ENCODE measurements at places on chromosomes 16 and 17.
A peak's percentile ranks its signal among the peaks of the same experiment; 100 is the strongest.

GRCh38 chr16:57794849-57795430 is 7.4 kb downstream of the KIFC3 start:
- DNase-seq = no peak

DNA sequence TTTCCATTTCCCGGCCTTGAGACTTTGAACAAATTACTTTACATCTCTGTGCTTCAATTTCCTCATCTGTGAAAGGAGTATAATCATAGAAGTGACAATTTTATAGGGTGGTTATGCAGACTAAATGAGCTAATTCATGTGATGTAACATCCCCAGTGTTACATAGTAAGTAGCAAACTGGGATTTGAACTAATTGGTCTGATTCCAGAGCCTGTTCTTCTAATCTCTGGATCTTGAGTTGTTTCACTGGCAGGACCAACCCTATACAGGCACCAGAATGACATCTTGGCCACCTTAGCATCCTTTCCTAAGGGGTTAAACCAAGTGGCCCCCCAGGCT is 77.7 kb downstream of the AATF start:
- DNase-seq = no peak

DNA sequence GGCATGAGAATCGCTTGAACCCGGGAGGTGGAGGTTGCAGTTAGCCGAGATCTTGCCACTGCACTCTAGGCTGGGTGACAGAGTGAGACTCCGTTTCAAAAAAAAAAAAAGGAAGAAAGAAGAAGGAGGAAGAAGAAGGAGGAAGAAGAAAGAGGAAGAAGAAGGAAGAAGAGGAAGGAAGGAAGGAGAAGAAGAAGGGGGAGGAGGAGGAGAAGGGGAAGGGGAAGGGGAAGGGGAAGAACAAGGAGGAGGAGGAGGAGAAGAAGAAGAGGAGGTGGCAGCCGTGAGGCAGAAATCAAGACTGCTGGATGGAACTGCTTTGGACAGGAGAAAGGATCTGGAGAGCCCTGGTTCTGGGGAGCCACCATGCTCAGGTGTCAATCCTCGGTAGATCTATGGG is 29.7 kb upstream of the PEMT start:
- DNase-seq = no peak

DNA sequence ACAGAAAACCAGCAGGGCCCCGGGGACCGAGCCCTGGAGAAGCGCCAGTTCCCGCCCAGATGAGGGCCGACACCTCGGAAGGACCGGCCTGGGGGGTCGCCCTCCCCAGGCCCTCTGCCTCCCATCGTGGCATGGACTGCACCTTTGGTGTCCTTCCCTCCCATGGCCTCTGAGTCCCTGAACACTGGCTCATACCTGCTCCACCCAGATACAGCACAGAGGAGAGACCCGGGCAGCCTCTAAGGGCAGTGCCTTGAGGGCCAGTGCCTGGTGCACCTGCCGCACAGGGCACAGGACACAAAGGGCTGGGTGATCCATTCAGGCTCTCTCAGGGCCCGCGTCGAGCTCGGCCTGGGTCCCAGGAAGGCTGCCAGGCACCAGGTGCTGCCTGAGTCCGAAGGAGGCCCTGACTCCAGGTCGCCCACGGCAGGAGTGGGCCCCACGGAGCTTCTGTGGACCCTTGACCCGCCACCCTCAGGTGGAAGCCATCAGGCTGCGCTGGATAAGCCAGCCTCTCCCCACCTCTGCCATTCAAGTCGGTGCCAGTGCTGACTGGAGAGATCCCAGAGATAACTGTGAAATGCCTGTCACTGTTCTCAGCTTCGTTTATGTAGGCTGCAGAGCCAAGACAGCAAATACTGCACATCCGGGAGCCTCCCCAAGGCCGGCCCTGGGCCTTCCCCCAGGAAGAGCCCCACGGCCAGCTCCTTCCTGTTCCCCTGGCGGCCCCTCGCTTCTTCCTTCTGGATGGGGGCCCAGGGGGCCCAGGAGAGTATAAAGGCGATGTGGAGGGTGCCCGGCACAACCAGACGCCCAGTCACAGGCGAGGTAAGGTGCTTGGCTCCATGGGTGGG is at the start of gene ZG16B:
ZG16B (plus strand) TSS at position 803 of the 854 bp plus-strand sequence. CDS start 139 bp downstream, outside the sequence.
- DNase-seq = no peak

- DNase-seq = no peak
Observed at GRCh38 chr16:20289571-20289970, 37.7 kb downstream of the GP2 start.

- peak; percentile 64 for DNase-seq
Observed at GRCh38 chr17:27984816-27985215, 57.7 kb upstream of the NLK start.

- no peak for DNase-seq
Observed at GRCh38 chr17:51275381-51275780, 15.0 kb downstream of the UTP18 start.

- DNase-seq = no peak
Observed at GRCh38 chr16:48607056-48607825, 2.7 kb downstream of the N4BP1 start.

DNA sequence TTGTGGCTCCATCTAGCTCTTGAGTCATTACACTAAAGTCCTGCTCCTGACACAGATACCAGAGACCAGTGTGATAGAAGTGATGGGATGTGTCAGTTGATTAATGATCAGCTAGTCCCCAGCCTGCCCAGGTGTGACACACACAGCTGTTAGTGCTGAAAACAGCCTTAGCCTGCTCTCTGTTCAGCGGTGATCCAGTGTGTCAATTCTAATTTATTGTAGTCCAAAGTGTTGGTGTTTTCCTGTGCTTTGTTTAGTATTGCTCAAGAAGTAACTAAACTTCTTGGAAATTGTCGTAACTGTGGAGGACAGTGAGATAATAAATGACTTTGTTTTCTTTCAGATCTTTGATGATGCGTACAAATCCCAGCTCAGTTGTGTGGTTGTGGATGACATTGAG is 92.3 kb downstream of the WNT3 start:
- no peak for DNase-seq

- no peak for DNase-seq
Observed at GRCh38 chr16:21076186-21076883, 74.3 kb downstream of the DNAH3 start.

GRCh38 chr17:42748908-42749798 is 4.3 kb upstream of the EZH1 start:
- peak; percentile 69 for DNase-seq

DNA sequence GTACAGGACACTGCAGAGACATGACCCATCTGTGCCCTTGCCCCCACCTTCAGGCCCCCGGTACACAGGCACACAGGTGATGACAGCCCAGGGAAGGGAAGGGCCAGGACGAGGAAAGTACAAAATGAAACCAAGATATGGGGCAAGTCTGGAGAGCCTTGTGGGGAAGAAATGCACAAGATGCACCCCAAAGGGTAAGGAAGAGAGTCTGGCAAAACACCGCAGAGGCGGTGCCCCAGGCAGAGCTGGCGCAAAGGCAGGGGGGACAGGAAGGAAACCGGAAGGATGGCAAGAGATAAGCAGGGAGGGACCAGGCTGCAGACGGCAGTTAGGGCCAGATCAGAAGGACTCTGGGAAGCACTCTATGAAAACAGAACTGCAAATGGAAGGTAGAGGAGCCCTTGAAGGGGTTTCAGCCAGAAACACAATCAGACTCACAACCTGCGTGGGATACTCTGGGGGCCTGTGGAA is 81.4 kb downstream of the SLC39A11 start:
- no peak for DNase-seq

GRCh38 chr16:89393738-89394406 is 96.5 kb downstream of the ANKRD11 start:
- peak; percentile 72 for DNase-seq

- no peak for DNase-seq
Observed at GRCh38 chr17:37422971-37423625, 16.4 kb downstream of the TADA2A start.

GRCh38 chr16:72179204-72179970 is 7.4 kb upstream of the PMFBP1 start:
- no peak for DNase-seq

DNA sequence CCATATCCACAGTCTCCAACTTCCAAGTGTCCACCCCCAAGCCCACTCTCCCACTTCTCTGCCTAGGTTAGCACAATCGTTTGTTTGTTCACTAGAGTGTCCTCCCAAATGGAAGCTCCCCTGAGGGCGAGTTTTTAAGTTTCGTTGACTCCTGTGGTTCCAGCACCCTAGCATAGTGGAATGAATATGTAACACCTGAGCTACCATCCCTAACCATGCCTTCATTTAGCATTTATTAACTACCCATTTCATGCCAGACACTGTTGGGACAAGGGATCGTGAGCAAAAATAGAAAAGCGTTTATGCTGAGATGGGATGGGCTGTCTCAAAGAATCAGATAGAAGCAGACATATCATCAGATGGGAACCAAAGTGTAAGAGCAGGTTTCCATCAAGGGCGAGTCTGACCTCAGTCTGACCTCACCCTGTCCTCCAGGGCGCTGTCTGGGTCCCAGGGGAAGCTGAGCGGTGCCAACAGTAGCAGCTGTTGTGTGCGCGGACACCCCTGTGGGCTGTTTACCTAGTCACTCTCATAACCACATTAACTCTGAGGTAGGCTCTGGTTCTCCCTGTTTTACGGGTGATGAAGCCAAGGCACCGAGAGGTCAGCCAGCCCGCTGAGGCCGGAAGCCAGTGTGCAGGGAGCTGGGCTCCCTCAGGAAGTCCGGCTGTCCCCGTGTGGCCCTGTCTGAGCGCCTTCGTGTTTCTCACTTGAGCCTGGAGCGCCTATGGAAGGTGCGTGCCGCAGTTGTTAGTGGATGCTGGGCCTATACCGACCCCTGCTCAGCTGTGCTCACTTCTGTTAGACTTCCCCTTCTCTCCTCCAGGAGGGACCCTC is 6.2 kb downstream of the CNP start:
- peak; percentile 54 for DNase-seq

GRCh38 chr17:68613739-68614298 is 12.7 kb upstream of the FAM20A start:
- no peak for DNase-seq

GRCh38 chr16:578870-579405 is 9.2 kb downstream of the PIGQ start:
- peak; percentile 74 for DNase-seq

DNA sequence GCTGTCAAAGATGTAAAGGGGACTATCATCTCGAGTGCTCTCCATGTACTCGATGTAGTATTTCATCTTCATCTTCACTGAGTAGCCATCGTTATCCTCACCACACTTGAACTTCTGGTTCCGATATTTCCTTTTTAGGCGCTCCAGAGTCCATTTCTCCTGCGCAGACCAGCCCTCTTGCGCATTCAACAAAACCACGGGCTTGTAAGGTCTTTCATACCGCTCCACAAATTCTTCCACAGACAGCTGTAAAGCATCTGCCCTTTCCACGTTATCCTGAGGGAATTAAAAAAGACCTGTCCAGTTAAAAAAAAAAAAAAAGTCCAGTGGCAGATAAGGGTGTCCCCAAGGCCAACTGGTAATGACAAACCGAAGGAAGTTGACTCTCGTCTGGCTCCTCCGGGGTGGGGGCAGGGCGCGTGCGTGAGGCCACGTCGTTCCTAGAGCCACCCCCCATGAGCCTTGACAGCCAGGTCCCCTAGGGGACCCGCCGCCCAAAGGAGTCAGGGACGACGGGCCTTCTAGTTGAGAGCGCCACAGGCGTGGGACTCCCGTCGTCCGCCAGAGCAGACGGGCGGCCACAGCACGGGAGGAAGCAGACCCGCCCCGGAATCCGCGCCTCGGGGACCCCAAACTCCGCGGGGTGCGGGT is 701 bp downstream of the JMJD6 start:
- DNase-seq = peak; percentile 92

DNA sequence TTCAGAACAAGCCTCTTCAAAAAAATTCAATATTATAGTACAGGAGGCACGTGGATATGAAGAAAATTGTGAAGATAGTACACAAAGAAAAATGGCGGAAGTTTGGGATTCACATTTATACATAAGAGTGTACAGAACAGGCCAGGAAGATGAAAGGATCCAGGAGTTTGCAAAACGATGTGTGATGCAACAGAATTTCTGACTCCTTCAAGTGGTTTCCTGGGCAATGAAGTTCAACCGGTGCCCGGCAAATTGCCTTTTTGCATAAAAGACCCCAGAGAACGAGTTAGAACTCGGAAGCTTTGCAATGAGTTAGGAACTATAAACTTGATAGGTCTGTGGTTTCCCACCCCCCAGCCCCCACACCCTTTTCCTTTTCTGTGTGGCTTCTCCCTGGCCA is 189.1 kb downstream of the SALL1 start:
- no peak for DNase-seq

GRCh38 chr17:3658784-3659449 is 9.5 kb downstream of the TAX1BP3 start:
- no peak for DNase-seq

DNA sequence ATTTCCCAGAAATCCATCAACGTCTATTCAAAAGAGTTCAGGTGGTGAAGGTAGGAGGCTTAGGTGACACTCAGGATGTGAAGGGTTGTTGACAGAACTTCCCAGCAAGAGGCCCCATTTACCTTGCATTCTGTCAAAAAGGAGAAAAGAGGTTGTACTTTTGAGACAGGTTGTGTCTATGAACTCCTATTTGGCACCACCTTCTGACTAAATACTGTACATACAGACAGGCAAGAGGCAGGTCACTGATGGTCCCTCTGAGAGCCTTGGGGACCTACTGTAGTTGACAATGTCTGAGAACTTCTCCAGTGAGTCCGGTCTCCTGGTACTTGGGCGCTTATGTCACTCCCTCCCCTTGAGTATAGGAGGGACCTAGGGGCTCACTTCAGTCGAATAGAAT is 479.3 kb upstream of the ZFHX3 start:
- no peak for DNase-seq

- peak; percentile 47 for DNase-seq
Observed at GRCh38 chr16:67856927-67857546, 9.5 kb upstream of the CENPT start.

- peak; percentile 19 for DNase-seq
Observed at GRCh38 chr16:57270221-57271062, 14.0 kb downstream of the PLLP start.

DNA sequence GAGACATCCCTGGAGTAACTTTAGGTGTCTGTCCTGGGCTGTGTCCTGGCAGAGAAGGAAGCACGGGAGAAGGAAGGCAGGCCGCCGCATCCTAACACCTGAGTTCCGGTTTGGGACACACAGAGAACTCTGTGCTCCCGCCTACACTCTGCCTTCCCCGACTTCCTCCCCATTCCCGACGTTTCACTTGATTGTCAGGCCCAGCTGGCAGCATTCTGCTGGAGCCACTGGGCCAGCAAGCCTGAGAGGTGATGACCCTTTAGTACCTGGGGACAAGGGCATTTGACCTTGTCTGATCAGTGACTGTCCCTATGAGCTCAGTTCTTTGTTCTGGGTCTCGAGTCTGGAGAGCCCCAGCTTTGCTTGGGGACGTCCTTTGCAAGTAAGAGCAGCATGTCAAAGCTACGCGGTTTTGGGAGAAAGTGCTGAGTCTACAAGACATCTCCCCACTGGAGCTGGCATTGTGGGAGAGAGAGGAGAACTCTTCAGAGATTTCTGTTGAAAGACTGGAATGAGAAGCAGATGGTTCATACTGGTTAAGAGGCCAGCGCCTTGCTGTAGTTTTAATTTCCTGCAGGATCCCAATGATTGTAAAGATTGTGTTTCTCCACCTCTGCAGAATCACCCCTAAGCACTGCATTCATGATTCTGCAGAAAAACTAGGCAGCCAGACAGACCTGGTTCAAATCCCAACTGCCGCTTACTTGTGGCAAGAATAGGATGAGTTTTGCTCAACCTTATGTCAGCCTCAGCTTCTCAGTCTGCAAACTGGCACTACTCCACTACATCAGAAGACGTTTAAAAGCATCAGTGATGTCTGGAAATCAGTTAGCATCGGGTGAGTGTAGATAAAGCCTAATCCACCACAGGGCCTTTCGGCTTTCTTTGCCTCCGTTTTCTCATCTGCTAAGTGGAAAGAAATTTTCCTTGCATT is 20.6 kb downstream of the ABAT start:
- DNase-seq = no peak

All from psoas muscle (tissue), 8 donors.